ENCODE measurements at places on chromosomes 1 and 21.

- DNase-seq, result no peak
Observed at GRCh38 chr1:58251430-58252073, 295.0 kb downstream of the OMA1 start.

GRCh38 chr1:20233394-20233793 lies 47.1 kb upstream of the PLA2G2C start:
- peak; percentile 46 for DNase-seq

GRCh38 chr1:118335331-118335732 lies 150.3 kb upstream of the SPAG17 start:
- DNase-seq, result no peak

GRCh38 chr1:176540428-176540827 lies 77.5 kb downstream of the PAPPA2 start:
- no peak for DNase-seq

DNA sequence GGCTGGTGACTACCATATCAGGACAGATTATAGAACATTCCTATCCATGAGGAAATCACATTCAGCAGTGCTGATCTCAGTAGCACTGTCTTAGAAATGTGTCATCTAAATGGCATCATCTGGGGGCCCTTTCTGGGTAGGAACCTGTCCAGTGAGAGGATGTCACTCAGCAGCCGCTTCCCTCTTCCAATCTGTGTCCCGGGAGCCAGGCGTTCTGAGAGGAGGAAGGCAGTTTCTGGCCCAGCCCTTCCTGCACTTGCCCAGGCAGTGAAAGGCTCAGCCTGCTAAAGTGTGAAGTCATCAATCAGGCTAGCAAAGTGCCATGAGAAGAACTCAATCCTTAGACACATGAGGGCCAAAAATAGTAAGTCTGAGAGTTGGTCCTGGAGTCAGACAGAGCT lies 25.6 kb downstream of the RAB4A start:
- DNase-seq, result no peak

DNA sequence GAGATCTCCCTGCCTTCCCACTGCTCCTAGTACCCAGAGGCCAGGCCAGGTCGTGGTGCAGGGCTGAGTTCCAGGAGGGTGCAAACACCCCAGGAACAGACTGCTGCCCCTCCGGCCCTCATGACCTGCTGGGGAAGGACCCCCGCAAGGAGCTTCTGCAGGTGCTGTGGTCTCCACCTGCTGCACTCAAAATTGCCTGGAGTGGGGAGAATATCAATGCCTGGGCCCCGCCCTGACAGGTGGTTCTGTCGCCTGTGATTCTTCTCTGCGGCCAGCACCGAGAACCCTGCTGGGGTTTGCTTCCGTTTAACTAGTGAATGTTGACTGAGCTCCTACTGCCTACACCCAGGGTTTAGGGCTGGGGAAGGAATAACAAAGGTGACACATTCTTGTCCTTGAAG lies 2.1 kb upstream of the TFF3 start:
- no peak for DNase-seq

- peak; percentile 54 for DNase-seq
Observed at GRCh38 chr1:101136739-101137138, 100.1 kb upstream of the S1PR1 start.

GRCh38 chr1:56806804-56807203 lies 12.4 kb downstream of the FYB2 start:
- no peak for DNase-seq

GRCh38 chr1:90721210-90722194 lies 4.4 kb upstream of the BARHL2 start:
- peak; percentile 67 for DNase-seq

- no peak for DNase-seq
Observed at GRCh38 chr21:37153935-37154350, 80.9 kb downstream of the TTC3 start.

DNA sequence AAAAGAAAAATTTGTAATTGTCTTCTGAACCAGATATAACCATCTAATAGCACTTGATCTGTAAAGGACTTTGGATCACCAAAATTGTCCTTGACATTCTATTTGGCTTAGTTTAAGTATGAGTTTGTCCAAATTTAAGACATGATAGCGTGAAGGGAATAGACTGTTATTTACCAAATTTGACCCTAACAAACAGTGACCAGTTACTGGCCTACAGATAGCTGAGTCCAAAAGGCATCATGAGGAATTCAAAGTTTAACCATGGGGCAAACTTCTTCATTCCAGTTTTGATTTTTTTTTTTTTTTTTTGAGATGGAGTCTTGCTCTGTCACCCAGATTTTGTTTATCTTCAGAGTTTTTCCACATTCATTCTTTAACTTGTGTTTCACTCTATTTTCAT lies 38.5 kb downstream of the CLIC4 start:
- DNase-seq, result no peak

- no peak for DNase-seq
Observed at GRCh38 chr1:70843452-70843851, 204.2 kb downstream of the PTGER3 start.

GRCh38 chr1:229778794-229779193 lies 152.7 kb downstream of the URB2 start:
- no peak for DNase-seq

GRCh38 chr1:33640114-33640660 lies 167.7 kb downstream of the ZSCAN20 start:
- DNase-seq, result no peak

DNA sequence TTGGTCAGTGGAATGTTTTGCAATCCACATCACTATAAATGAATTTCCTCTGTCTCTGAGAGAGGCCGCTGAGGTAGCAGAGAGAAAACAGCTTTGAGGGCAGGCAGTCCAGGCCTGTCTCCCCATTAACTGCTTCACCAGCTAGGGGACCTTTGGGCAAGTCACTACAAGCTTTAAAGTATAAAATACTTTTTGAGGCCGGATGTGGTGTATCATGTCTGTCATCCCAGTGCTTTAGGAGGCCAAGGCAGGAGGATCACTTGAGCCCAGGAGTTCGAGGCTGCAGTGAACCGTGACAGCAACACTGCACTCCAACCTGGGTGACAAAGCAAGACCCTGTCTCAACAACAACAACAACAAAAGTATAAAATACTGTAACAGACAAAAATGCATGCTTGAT lies 6.4 kb downstream of the IL6R start:
- DNase-seq, result no peak

GRCh38 chr1:31657972-31658510 lies 13.4 kb upstream of the PEF1 start:
- DNase-seq, result no peak

GRCh38 chr1:22717037-22717760 lies 6.6 kb downstream of the EPHB2 start:
- DNase-seq, result no peak

- no peak for DNase-seq
Observed at GRCh38 chr1:180386745-180387367, 115.5 kb downstream of the ACBD6 start.
